ENCODE measurements at places on chromosomes 5 and 9.
A peak's percentile ranks its signal among the peaks of the same experiment; 100 is the strongest.

DNA sequence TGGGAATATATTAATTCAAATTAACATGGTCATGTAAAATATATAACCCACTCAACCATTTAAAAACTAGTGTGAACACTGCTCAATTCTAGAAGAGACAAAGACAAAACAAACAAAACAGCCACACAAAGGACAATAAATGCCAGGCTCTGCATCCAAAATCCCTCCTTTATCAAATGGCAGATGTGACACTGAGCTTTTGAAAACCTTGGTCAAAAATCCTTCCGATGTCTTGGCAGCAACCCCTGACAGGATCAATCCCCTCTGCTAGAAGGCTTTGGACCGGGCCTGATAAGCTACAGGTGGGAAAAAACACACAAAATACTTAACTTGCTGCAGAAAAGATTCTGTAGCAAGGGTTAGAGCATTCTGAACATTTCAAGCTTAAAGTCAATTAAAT is 61.5 kb downstream of the ZFR start:
- no peak for DNase-seq

- DNase-seq: no peak
Measured at GRCh38 chr5:173643964-173644363, 27.5 kb upstream of the BOD1 start.

DNA sequence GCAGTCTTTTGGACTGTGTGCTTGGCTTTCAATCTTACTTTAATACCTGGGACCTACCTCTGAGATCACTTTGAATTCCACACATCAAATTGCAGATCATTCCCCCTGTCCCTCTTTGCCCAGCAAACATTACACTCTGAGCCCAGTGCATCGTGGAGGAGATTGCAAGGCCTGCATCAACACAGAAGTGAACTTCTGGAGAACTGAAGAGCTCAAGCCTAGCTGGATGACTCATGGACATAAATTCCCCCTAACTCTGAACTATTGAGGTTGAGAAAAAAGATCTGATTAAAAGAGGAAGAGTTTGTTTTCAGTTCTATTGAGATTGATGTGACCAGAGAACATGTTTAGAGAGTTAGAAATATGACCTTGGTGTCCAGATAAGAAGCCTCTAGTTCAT is 316.0 kb upstream of the DMAC1 start:
- peak; percentile 1 for DNase-seq

GRCh38 chr5:134070725-134071613 is 43.5 kb upstream of the TCF7 start:
- DNase-seq: peak; percentile 10

GRCh38 chr5:145681686-145682085 is 153.5 kb downstream of the PRELID2 start:
- DNase-seq: peak; percentile 76
